Activated T-helper 1 cell treated with anti-CD3 and anti-CD28 coated beads, Interleukin-12 subunit alpha, Interleukin-12 subunit beta, Interleukin-2, Interleukin-4 antibody, amounts not matched to agents 30 ng/mL and 10 ng/mL and 1 ng/mL, durations not matched to agents 14 hours and 24 hours and 36 hours (primary cell): ENCODE measurements at places on chromosomes 1 and 21. TPM values are rescaled to one million over a fixed set of nuclear protein-coding genes. Genes with fewer than 3 reads are reported as not detected.
A peak's percentile ranks its signal among the peaks of the same experiment; 100 is the strongest.

- no peaks in the 10 kb centered on the region for H3K4me1 ChIP-seq
- peaks cover 2% of the 10 kb centered on the region for H3K27me3 ChIP-seq
- H3K36me3 ChIP-seq: no peaks in the 10 kb centered on the region
- no peak for DNase-seq
- H3K4me3 ChIP-seq: no peak overlapping the region
Measured at GRCh38 chr1:101977266-101977665, 19.5 kb downstream of the OLFM3 start.

GRCh38 chr1:212496682-212497081 lies 64.0 kb downstream of the NENF start:
- DNase-seq: no peak
- no peak overlapping the region for H3K4me3 ChIP-seq
- H3K27me3 ChIP-seq: peaks cover 9% of the 10 kb centered on the region
- H3K4me1 ChIP-seq: no peaks in the 10 kb centered on the region

- H3K4me3 ChIP-seq: no peak overlapping the region
- no peaks in the 10 kb centered on the region for H3K4me1 ChIP-seq
- H3K27me3 ChIP-seq: peaks cover 7% of the 10 kb centered on the region
Measured at GRCh38 chr1:226597616-226598454, 49.3 kb downstream of the STUM start.

- peaks cover 3% of the 10 kb centered on the region for H3K27me3 ChIP-seq
- H3K4me3 ChIP-seq: no peak overlapping the region
- no peak overlapping the region for H3K27ac ChIP-seq
- H3K4me1 ChIP-seq: no peaks in the 10 kb centered on the region
- H3K36me3 ChIP-seq: no peaks in the 10 kb centered on the region
Measured at GRCh38 chr1:31127266-31127665, 61.7 kb upstream of the PUM1 start.

GRCh38 chr1:234212764-234213657 lies 160.2 kb upstream of the COA6 start:
- peaks cover 35% of the 10 kb centered on the region for H3K4me1 ChIP-seq
- peaks cover 6% of the 10 kb centered on the region for H3K36me3 ChIP-seq
- H3K4me3 ChIP-seq: peak overlapping the region; percentile 75
- H3K27ac ChIP-seq: no peak overlapping the region

- H3K27ac ChIP-seq: no peak overlapping the region
- H3K27me3 ChIP-seq: no peaks in the 10 kb centered on the region
- no peaks in the 10 kb centered on the region for H3K36me3 ChIP-seq
- no peak for DNase-seq
Measured at GRCh38 chr1:56409112-56409691, 170.2 kb downstream of the PLPP3 start.

GRCh38 chr1:151013518-151013917 lies 5.3 kb downstream of the PRUNE1 start:
- H3K36me3 ChIP-seq: peaks cover 7% of the 10 kb centered on the region
- DNase-seq: no peak
- no peaks in the 10 kb centered on the region for H3K27me3 ChIP-seq

GRCh38 chr1:33984906-33985565 lies 121.2 kb downstream of the HMGB4 start:
- no peaks in the 10 kb centered on the region for H3K27me3 ChIP-seq
- H3K4me1 ChIP-seq: no peaks in the 10 kb centered on the region
- H3K36me3 ChIP-seq: no peaks in the 10 kb centered on the region
- no peak for DNase-seq
- no peak overlapping the region for H3K27ac ChIP-seq

- no peak for DNase-seq
- no peaks in the 10 kb centered on the region for H3K36me3 ChIP-seq
- no peak overlapping the region for H3K4me3 ChIP-seq
- H3K27me3 ChIP-seq: peaks cover 1% of the 10 kb centered on the region
Measured at GRCh38 chr1:173241528-173242347, 34.6 kb upstream of the TNFSF4 start.

- peaks cover 30% of the 10 kb centered on the region for H3K36me3 ChIP-seq
- H3K4me1 ChIP-seq: peaks cover 63% of the 10 kb centered on the region
- H3K4me3 ChIP-seq: no peak overlapping the region
- H3K27ac ChIP-seq: no peak overlapping the region
- no peak for DNase-seq
- H3K27me3 ChIP-seq: no peaks in the 10 kb centered on the region
Measured at GRCh38 chr1:54380290-54380882, 25.8 kb downstream of the SSBP3 start.

DNA sequence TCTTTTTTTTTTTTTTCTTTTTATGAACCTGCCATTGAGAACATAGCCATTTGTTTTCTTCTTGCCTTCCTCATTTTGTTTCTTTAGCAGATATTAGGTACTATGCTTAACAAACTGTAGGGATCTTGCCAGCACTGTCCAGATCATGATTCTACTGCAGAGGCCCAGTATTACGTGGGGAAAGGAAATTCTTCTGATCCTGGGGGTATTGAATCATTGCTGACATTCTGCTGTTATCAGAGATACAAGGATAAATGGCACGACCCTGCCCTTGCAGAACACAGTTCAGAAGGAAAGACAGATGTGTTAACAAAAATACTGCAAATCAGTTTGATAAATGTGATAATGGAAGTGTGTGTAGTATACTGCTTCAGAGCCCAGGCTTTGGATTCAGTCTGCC lies 56.2 kb downstream of the BTBD8 start:
- no peak overlapping the region for H3K4me3 ChIP-seq
- no peaks in the 10 kb centered on the region for H3K4me1 ChIP-seq
- no peak overlapping the region for H3K27ac ChIP-seq
- no peaks in the 10 kb centered on the region for H3K27me3 ChIP-seq

- no peak overlapping the region for H3K27ac ChIP-seq
- peaks cover 17% of the 10 kb centered on the region for H3K27me3 ChIP-seq
- no peak overlapping the region for H3K4me3 ChIP-seq
- H3K36me3 ChIP-seq: peaks cover 1% of the 10 kb centered on the region
Measured at GRCh38 chr1:185042737-185043136, 2.6 kb upstream of the RNF2 start.

DNA sequence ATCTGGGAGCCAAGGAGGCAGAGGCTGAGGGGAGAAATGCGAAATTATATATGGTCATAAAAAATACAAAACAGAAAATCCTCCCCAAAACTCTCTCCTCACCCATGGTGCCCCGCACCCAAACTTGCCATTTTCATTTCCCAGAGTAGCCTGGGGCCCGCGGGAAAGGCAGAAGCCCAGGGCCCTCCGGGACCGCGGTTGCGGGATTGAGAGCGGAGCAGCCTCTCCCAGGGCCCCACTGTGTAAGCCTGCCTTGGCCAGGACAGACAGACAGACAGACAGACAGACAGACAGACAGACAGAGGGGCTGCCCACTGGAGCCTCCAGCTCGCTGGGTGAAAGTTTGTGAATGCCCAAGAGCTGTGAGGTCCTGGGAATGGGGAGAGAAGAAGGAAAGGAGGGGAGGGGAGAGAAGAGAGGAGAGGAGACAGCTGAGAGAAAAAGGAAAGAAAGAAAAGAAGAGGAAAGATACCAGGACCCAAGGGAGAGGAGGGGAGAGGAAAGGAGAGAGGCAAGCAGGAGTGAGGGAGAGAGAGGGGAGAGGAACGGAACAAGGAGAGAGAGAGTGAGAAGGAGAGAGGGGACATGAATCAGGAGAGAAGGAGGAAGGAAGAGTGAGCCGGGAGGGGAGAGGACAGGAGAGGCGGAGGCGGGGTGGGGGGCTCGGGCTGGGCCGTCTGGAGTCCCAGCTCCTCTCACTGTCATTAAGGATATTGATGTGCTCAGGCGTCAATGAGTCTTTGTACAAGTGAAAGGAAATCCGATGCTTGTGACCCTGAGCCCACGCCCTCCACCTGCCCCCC lies 69.3 kb upstream of the CASZ1 start:
- peak overlapping the region; percentile 2 for H3K27ac ChIP-seq
- peaks cover 62% of the 10 kb centered on the region for H3K27me3 ChIP-seq
- peaks cover 5% of the 10 kb centered on the region for H3K4me1 ChIP-seq
- no peaks in the 10 kb centered on the region for H3K36me3 ChIP-seq

- no peak for DNase-seq
- H3K36me3 ChIP-seq: no peaks in the 10 kb centered on the region
- peaks cover 2% of the 10 kb centered on the region for H3K27me3 ChIP-seq
- no peaks in the 10 kb centered on the region for H3K4me1 ChIP-seq
Measured at GRCh38 chr1:201358596-201358995, 18.9 kb downstream of the TNNT2 start.

DNA sequence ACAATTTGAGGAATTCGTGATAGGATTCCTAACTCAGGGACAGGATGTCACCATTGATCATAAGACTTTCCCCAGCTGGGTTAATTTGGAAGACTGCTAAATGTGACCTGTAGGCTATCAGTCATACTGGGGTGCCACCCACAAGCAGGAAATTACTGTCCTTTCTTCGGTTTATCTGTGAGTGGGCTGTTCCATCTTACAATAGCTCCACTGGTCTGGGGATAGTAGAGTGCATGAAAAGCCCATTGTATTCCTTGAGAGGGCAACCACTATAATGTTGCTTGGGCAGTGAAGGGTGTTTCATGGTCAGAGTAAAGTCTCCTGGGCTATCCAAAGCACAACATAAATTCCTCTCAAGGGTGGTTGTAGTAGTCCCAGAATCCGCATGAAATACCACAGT lies 1523.0 kb upstream of the B3GALT2 start:
- no peak for DNase-seq
- H3K27ac ChIP-seq: no peak overlapping the region
- H3K36me3 ChIP-seq: no peaks in the 10 kb centered on the region
- no peaks in the 10 kb centered on the region for H3K27me3 ChIP-seq

- no peaks in the 10 kb centered on the region for H3K36me3 ChIP-seq
- H3K27ac ChIP-seq: no peak overlapping the region
- no peaks in the 10 kb centered on the region for H3K4me1 ChIP-seq
- peaks cover 11% of the 10 kb centered on the region for H3K27me3 ChIP-seq
- no peak for DNase-seq
Measured at GRCh38 chr1:228013935-228014930, 7.4 kb downstream of the WNT3A start.

- DNase-seq: no peak
- H3K27ac ChIP-seq: peak overlapping the region; percentile 71
- peaks cover 31% of the 10 kb centered on the region for H3K4me1 ChIP-seq
- peak overlapping the region; percentile 86 for H3K4me3 ChIP-seq
- peaks cover 1% of the 10 kb centered on the region for H3K36me3 ChIP-seq
- peaks cover 26% of the 10 kb centered on the region for H3K27me3 ChIP-seq
Measured at GRCh38 chr1:231625975-231626534, 535 bp upstream of the DISC1 start.

- no peak overlapping the region for H3K4me3 ChIP-seq
- DNase-seq: no peak
- no peak overlapping the region for H3K27ac ChIP-seq
Measured at GRCh38 chr1:226562989-226563388, 14.4 kb downstream of the STUM start.

DNA sequence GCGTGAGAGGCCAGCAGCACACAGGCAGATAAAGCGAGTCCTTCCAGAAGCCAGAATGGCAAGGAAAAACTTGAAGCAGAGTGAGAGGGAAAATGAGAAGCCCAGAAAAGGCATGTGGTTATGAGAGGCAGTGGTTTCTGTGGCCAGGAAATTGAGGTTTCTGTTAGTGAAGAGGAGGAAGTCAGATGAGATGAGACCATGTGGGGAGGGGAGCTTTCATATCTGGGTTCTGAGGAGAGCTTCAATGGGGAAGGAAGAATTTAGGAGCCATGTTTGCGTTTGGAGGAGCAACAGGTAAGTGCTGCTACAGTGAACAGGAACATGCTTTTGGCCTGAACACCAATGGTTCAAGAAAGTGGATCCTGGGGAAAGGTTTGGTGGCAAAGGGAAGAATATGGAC lies 6.1 kb upstream of the CD1A start:
- H3K4me3 ChIP-seq: no peak overlapping the region
- peaks cover 30% of the 10 kb centered on the region for H3K27me3 ChIP-seq
- DNase-seq: peak; percentile 42
- peaks cover 20% of the 10 kb centered on the region for H3K4me1 ChIP-seq
- H3K27ac ChIP-seq: peak overlapping the region; percentile 8

GRCh38 chr1:234170067-234170466 lies 203.2 kb upstream of the COA6 start:
- H3K4me3 ChIP-seq: peak overlapping the region; percentile 63
- H3K27ac ChIP-seq: peak overlapping the region; percentile 61
- H3K36me3 ChIP-seq: no peaks in the 10 kb centered on the region
- peaks cover 2% of the 10 kb centered on the region for H3K27me3 ChIP-seq
- no peak for DNase-seq

DNA sequence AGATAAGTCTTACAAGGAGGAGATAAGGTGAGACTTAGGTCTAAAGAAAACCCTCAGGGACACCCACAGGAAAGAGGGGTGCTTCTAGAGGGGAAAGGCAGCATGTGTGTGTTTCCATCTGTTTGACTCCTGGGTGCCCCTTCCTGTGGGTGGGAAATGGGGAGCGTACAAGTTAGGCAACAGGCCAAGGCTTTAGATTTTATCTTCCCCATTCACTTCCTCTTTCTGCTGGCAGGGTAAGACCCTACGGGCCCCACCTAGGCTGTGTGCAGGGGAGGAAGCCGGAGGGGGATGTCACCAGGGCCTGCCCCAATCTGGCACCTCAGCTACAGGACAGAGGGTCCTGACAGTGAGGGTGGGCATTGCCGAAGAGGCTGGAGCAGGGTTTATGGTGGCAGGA lies 2.5 kb upstream of the OLIG1 start:
- H3K4me3 ChIP-seq: no peak overlapping the region
- no peak for DNase-seq
- H3K4me1 ChIP-seq: peaks cover 19% of the 10 kb centered on the region
- H3K27me3 ChIP-seq: peaks cover 59% of the 10 kb centered on the region

DNA sequence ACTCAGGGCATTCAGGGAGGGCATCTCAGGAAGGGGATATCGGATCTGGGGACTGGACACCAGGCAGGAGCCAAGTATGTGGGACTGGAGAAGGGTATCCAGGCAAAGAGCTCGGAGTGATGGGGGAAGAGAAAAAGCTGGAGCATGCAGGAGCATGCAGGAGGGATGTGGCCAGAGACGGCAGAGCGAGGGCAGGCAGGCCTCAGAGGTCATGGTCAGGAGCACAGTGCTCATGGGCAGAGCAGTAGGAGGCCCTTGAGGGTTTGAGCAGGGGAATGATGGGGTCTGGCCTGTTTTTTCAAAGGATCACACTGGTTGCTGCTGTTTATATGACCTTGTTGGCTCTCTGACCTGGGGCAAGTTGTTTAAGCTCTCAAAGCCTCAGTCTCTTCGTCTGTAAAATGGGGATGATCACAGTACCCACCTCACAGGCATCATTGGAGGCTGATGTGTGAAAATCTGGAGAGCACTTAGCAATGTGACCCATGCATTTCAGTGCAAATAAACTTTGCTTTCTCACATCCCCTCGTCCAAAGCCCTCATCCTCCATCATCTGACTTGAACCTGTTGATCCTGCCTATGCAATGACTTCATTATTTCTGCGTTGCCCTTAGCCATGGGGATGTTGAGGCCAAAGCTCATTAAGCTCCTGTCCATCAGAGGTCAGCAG lies 273.1 kb downstream of the MATN1 start:
- H3K36me3 ChIP-seq: no peaks in the 10 kb centered on the region
- no peak overlapping the region for H3K27ac ChIP-seq
- no peak for DNase-seq
- no peak overlapping the region for H3K4me3 ChIP-seq
- H3K4me1 ChIP-seq: no peaks in the 10 kb centered on the region

Gene DPYD
- total RNA-seq: 16.2 and 17.9 TPM in 2 replicates

Gene SFT2D2
- total RNA-seq: 71.1 and 76.5 TPM in 2 replicates

Gene PLCH2
- total RNA-seq: 2.5 and 2.9 TPM in 2 replicates

Gene NUP210L
- 0.12 TPM in 1 of 2 replicates, not detected in the other for total RNA-seq

Gene C1orf185
- not detected in 2 replicates for total RNA-seq

Gene CACNA1E
- total RNA-seq: not detected in 2 replicates
